ENCODE measurements at places on chromosomes 4 and X.

- DNase-seq, result no peak
Measured at GRCh38 chr4:184012937-184013336, 107.8 kb downstream of the STOX2 start.

- DNase-seq, result no peak
Measured at GRCh38 chr4:3525532-3526430, 6.4 kb downstream of the LRPAP1 start.

DNA sequence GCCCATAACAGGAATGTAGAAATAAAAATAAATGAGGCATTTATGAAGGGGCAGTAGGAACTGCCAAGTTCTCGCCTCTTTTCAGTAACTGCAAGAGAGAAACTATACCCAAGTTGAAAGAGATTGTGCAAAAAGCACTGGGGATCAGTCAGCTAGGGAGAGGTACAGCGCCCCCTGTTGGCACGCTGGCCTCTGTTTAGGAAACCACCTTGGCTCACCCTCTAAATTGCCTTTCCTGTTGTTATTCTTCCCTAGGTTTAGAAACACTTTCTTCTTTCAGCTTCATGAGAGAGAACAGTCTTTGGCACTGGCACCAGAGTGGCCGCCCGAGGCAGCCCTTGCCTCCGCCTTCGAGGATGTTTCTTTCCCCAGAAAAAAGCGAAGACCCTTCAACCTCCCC, 348.5 kb downstream of the MID1IP1 start:
- DNase-seq, result peak; percentile 32

DNA sequence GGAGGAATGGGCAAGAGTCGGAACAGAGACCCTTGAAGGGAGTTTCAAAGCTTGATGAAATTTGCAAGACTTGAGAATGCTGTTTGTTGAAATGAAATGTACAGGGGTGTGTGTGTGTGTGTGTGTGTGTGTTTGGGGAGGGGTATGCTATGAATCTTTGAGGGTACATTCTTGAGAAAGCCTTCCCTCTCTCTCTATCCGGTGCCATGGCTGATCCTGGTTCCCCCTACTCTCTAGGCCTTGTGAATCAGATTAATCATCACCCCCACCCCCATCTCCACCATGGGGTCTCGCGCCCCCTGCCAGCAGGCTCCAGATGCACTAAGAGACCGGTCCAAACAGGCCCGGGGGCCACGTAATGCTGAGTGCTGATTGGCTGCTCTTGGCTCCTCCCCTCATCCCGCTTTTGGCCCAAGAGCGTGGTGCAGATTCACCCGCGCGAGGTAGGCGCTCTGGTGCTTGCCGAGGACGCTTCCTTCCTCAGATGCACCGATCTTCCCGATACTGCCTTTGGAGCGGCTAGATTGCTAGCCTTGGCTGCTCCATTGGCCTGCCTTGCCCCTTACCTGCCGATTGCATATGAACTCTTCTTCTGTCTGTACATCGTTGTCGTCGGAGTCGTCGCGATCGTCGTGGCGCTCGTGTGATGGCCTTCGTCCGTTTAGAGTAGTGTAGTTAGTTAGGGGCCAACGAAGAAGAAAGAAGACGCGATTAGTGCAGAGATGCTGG, at the start of gene HTR2C:
HTR2C (plus strand) TSS at position 441 of the 729 bp plus-strand sequence. CDS start 142,851 bp downstream, outside the sequence.
- no peak for DNase-seq

- DNase-seq, result peak; percentile 60
Measured at GRCh38 chr4:19278665-19279064, 973.0 kb upstream of the SLIT2 start.

Data from astrocyte of the spinal cord (primary cell).